ENCODE measurements at places on chromosomes 12 and 14. TPM values are rescaled to one million over a fixed set of nuclear protein-coding genes. Genes with fewer than 3 reads are reported as not detected.

NELL2 gene
- total RNA-seq, result 110 TPM

ERP27 gene
- 9.9 TPM for total RNA-seq

CLEC9A gene
- total RNA-seq, result 0.18 TPM

FAM181A gene
- total RNA-seq, result not detected

KRT6C gene
- total RNA-seq, result not detected

TPPP2 gene
- total RNA-seq, result not detected

SLC35E3 gene
- total RNA-seq, result 7.0 TPM

LHX5 gene
- not detected for total RNA-seq

Data from T-helper 17 cell (primary cell).